ENCODE measurements at places on chromosomes 2 and 18.

DNA sequence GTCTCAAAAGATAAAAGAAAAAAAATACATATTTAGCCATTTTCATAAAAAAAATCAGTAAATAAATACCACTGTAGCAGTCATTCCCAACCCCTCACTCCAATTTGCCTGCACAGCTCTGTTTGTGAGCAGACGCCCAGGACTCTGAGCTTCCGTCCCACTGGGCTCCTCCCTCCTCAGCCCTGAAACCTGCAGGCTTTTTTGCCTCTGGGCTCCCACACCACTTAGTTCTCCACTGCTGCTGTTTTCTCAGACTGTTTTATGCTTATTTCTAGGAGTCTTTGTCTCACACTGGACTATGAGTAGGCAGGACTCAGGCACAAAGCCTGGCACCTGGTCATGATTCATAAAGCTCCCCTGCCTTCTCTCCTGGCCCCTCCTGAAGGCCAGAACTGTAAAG lies 6.1 kb upstream of the CXCR1 start:
- no peak for DNase-seq

GRCh38 chr2:172172513-172173173 lies 69.9 kb upstream of the DLX2 start:
- peak; percentile 65 for DNase-seq

GRCh38 chr2:207423886-207424285 lies 105.9 kb upstream of the CREB1 start:
- peak; percentile 63 for DNase-seq

GRCh38 chr18:57698571-57699276 lies 77.1 kb upstream of the NARS1 start:
- DNase-seq, result no peak

GRCh38 chr2:172241222-172241621 lies 138.5 kb upstream of the DLX2 start:
- no peak for DNase-seq

- no peak for DNase-seq
These were observed 28.0 kb downstream of the KIF1A start for GRCh38 chr2:240791821-240792628.

- no peak for DNase-seq
These were observed 164.8 kb downstream of the METTL4 start for GRCh38 chr18:2406544-2406943.

GRCh38 chr2:222320436-222321395 lies 21.9 kb upstream of the PAX3 start:
- DNase-seq, result no peak

- no peak for DNase-seq
These were observed 274.7 kb upstream of the SIX2 start for GRCh38 chr2:45283764-45284620.

DNA sequence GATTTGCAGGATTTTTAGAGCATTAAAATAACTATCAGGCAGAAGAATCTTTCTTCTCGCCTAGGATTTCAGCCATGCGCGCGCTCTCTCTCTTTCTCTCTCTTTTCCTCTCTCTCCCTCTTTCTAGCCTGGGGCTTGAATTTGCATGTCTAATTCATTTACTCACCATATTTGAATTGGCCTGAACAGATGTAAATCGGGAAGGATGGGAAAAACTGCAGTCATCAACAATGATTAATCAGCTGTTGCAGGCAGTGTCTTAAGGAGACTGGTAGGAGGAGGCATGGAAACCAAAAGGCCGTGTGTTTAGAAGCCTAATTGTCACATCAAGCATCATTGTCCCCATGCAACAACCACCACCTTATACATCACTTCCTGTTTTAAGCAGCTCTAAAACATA lies 137.0 kb downstream of the MEIS1 start:
- no peak for DNase-seq

DNA sequence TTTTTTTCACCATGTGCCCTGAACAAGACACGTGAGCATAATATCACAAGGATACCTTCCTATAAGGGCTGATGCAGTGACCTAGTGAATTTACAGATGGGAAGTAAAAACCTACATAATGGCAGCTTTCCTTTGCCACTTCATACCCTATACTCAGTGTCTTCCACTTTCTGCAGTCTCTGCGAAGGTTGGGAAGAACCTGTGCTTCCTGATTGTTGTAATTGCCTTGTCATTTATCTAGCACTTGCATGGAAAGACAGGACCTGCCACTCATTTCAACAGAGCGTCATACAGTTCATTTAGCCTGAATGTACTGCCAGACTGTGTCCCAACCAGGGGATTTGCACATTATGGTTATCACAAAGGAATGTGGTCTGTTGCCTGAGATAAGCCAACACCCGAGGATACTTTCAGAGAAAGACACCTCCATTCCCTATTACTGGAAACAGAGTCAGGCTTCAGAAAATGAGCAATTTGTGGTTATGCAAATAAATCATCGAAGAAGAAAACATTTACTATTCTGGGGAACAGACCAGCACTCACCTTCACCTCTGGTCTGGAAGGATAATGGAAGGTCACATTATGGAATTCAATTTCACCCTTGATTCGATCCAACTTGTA lies 55.0 kb downstream of the ABCB11 start:
- DNase-seq, result no peak

- peak; percentile 22 for DNase-seq
These were observed 266.6 kb downstream of the CYP26B1 start for GRCh38 chr2:71880846-71881610.

DNA sequence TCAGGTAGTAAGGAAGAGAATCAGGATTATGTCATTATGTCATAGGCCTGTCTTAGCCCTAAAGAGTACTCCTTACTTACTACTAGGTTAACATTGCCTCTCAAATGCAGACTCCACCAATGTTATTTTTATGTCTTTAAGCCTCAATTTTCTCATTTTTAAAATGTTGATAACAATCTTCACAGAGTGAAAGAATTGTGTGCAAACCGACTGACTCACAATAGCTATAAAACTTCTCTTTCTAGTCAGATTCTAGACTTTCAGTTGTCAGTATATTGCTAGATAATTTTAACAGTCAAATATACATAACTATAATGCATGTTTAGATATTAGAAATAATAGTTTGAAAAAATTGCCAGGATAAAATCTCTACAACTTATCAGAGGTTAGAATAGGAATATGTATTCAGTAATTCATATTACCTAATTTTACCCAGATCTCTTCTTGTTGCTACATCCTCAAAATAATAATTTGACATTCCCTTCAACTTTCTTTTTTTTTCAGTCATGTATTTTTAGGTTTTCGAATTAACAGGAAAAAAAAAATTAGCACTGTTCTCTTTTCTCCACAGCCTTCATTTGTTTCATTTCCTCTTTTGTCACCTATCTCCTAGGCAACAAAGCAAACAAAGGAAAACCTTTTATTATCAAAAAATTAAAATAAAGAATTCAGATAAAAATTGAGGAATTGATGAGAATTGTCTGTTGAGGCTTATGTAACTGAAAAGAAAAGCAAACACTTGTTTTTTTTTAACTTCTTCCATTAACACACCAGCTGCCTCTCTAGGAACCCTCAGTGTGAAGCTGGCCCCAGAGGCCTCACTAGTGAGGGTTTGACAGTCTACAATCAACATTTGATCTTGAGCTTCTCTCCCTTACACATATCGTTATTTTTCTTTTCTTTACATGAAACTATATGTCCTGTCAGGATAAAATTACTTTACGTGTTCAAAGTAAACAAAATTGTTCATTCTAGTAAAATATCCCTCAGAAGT lies 279.0 kb downstream of the CALCRL start:
- no peak for DNase-seq

GRCh38 chr2:90207454-90208058 lies 1516.1 kb downstream of the RPIA start:
- peak; percentile 40 for DNase-seq

GRCh38 chr2:85947593-85947992 lies 58.8 kb upstream of the ST3GAL5 start:
- DNase-seq, result no peak

GRCh38 chr2:3725458-3726250 lies 22.3 kb downstream of the DCDC2C start:
- DNase-seq, result no peak

DNA sequence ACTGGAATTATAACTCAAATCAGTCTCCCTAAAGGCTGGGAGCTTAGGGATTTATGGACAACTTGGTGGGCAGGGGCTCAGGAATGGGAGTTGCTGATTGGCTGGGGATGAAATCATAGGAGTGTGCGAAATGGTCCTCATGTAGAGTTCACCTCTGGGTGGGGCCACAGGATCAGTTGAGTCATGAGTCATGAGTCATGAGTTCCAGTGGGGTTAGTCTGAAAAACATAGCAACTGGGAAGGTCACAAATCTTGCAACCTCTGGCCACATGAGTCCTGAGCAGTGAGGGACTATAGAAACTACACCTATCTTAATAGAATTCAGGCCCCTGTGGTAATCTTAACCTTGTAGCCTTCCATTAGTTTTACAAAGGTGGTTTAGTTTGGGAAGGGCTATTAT lies 383.3 kb downstream of the RBM43 start:
- DNase-seq, result peak; percentile 30

GRCh38 chr2:23134726-23135125 lies 250.3 kb upstream of the KLHL29 start:
- no peak for DNase-seq

DNA sequence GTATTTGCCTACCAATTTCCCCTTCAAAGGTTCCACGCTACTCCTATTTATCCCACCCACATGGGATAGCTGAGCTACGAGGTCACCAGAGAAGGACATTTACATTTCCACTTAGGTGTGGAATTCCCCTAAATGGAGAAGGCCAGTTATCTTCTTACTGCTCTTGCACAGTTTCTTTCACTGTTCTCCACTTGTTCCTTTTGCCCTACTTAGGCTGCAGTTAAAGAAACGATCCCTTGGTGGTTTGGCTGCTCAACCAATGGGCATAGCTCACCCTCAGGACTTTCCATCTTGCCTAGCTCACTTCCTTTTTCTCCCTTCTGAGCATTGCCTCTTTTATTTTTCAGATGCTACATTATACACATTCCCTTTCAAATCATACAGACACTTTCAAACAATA lies 11.2 kb upstream of the NABP1 start:
- DNase-seq, result peak; percentile 64

- DNase-seq, result no peak
These were observed 42.3 kb downstream of the CABLES1 start for GRCh38 chr18:23177433-23178072.

- no peak for DNase-seq
These were observed 36.3 kb downstream of the EPHA4 start for GRCh38 chr2:221535824-221536223.

- DNase-seq, result no peak
These were observed 102.3 kb downstream of the OSR1 start for GRCh38 chr2:19256121-19256601.

- DNase-seq, result no peak
These were observed 116.1 kb upstream of the GPC1 start for GRCh38 chr2:240319221-240319854.

DNA sequence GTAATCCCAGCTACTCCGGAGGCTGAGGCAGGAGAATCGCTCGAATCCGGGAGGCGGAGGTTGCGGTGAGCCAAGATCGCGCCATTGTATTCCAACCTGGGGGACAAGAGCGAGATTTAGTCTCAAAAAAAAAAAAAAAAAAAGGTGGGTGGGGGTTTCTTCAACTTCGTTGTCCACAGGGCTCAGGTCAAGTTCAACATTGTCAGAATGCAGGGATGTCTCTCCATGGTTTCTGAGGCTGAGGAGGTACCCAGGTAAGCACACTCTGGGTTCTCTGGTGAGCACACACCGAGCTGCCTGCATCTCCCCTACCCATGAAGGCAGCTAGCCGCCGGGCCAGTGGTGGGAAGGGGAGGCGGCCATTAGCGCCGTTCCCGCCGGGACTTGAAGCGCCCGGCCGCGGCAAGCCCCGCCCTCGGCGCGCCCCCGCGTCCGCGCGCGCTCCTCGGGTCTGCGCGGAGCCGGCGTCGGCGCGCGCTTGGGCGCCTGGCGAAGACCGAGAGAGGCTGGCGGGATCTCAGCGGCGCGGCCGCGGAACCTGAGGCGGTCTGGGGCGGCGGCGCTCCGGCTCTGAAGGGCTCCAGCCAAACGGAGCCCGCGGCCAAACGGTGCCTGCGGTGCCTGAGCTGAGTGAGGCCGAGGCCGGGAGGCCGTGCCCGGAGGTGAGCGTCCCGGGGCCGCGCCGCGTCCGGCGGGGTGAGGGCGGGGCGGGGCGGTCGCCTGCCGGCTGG lies at the start of gene UBXN2A:
Gene UBXN2A (plus strand): TSS at position 477 of the 731 bp plus-strand sequence. CDS start 17,852 bp downstream, outside the sequence.
- peak; percentile 88 for DNase-seq

DNA sequence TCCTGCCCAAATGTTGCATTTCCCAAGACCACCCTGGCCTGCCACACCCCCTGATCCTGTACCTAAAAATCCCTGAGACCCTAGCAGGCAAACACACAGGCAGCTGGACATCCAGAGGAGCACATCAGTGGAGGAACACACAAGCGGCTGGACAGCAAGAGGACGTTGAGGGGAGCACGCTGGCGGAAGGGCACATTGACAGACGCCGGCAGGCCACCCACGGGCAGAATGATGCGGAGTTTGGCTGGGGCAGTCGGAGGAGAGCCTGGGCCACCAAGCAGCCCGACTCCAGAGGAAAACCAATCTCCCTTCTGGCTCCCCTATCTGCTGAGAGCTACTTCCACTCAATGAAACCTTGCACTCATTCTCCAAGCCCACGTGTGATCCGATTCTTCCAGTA lies 47.7 kb downstream of the EMX1 start:
- DNase-seq, result no peak

DNA sequence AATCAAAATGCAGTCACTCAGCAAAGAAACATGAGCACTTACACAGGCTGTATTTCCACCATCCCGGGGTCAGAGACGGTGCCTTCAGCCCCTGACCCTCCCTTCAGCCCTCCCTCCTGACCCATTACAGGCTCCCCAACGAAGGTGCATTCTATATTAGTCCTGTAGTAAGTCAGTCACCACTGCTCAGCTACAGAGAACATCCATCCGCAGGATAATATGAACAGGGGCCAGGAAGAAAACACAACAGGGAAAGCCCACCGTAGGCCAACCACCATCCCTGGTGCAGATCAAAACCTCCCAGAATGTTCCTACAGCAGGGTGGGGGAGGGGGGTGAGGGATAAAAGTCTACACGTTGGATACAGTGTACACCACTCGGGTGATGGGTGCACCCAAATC lies 15.1 kb downstream of the PXDN start:
- no peak for DNase-seq

GRCh38 chr2:230797515-230798495 lies 66.9 kb upstream of the ITM2C start:
- no peak for DNase-seq

DNA sequence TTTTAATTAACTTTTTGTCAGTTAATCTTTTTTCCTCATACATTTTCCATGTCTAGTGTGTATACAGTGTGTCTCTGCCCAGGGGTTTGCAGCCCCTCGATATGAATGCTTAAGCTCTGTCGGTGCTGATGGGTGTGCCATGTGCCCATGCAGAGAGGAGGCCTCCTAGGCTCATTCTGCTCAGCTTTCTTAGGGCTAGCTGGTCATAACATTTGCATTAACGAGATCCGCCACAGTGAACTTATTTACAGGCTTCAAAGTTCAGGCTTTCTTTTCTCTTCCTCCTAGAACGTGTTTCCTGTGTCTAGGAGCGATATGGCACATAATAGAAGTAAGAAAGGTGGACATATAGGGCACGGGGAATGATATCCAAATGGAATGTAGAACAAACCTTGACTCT lies 783.3 kb downstream of the PLCL1 start:
- DNase-seq, result no peak

- no peak for DNase-seq
These were observed 112.7 kb upstream of the PTPRM start for GRCh38 chr18:7454429-7454828.

GRCh38 chr2:21489080-21489479 lies 365.3 kb downstream of the TDRD15 start:
- no peak for DNase-seq

Data from ACHN (cell line).